ENCODE measurements at places on chromosomes 3 and 15.

DNA sequence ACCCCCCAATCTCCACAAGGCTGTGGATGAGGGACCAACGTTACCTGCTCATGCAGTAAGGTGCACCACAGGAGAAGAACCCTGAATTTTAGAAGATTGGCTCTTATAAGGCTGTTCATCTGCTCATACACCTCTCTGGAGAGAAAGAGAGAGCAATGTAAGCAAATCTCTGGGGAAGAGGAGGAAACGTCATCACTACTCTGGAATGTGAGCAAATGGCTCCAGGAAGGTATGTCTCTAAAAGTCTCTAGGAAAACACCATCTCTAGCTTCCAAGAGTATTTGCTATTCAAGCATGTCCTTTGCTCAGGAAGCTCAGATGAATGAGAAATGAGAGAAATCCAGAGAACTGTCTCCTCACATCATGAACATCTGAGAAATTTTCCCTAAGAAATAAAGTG, 235.4 kb downstream of the TBL1XR1 start:
- no peak for DNase-seq

- no peak for DNase-seq
Observed at GRCh38 chr3:102020735-102021134, 171.4 kb downstream of the NFKBIZ start.

DNA sequence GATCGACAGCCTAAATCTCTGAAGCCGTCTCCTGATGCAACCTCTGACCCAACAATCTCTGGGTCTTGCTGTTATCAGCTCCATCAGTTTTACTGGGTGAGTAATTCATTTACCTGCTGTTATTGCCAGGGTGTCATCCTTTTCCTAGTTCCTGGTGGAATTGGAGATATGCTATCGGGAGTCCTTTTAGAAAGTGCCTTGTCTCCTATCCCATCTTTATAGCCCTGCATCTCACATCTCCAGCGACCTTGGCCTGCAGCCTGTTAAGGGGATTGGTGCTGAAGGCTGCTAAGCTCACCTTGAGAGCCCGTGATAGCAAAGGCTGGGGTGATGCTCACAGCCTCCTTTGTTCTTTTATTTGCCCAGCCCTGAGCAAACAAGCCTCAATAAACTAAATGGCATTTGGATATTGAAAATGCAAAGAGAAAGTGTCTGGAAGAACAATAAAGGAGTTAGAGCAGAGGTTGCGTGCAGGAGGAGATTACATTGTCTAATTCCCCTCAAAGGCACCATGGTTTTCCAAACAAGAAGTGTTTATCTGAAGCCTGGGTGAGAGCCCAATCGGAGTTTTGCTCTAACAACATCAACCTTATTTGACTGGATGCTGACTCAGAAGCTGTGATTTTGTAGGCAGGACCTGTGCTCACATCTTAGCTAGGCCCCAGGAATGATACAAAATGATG, 101.8 kb downstream of the RPLP1 start:
- no peak for DNase-seq

DNA sequence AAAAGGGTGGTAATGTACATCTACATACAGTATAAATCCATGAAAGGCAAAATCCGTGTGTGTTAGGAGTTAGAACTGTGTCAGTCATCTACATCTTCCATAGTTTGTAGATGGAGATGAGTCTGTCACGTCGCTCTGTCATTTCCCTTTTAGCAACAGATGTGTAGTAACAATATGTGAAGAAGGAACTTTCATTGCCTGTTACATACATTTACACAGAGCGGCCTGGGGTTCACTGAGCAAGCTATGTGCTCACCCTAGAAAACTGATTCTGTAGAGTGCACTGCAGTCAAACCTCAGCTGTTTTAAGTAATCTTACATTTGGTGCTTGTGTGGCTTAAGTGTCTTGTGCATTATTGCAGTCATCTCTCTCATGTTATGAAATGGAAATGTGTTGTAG, 41.6 kb upstream of the AP3B2 start:
- DNase-seq: no peak

DNA sequence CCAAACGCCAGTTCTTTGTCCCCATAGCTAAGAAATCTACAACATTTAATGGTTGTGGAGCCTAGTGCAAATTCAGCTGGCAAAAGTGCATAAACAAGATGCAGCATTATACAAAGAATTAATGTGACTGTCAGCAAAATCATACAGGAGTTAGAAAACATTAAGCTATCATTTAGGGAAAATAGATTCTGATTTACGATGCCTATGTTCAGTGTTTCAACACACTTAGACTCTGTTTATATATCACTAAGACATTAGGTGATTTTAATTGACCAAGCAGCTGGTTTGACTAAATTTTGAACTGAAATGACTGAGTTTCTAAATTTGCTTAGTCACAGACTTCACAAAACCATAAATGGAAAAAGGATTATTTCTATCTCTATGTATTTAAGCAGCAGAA, 1076.8 kb downstream of the TBL1XR1 start:
- no peak for DNase-seq

DNA sequence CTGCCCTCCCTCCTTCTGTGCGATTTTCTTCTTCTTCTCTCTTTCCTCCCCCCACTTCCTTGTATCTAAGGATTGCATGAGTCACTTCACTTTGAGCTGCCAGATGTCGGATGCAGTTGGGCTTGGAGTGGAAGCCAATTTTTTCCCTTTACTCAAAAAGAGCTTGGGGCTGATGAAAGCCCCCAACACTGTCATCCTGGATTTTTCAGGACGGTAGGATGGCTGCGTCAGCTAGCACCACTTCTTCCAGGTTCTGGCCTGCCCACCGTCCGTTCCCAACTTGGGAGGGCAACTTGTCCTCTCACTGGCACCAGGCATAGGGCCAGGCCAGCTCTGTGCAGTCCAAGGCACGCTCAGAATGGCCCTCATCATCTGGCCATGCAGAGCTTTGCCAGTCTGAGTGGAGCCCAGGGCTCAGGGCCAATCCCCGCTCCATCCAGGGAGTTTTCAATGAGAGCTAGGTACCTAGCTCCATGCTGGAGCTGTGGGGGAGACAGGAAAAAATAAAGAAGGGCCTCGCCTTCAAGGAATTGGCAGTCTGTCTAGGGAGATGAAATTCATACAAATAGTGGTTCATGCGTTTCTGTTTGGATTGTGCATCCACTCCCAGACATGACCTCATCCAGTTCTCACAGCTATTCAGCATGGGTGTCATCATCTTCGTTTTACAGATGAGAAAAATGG, 47.7 kb upstream of the INSYN1 start:
- DNase-seq: no peak

- no peak for DNase-seq
Observed at GRCh38 chr15:88106074-88106473, 150.5 kb downstream of the NTRK3 start.

DNA sequence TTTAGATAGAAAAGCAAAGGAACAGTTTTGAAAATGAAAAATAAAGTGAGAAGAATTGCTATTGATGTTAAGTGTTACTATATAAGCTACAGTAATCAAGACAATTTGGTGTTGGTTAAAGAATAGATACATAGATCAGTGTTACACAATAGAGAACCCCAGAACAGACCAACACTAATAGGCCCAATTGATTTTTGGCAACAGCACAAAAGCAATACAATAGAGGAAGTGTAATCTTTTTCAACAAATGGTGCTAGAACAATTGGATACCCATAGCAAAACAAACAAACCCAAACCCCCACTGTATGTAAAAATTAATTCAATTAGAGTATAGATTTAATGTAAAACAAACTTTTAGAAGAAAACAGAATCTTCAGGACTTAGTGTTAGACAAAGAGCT, 61.8 kb downstream of the ATP11B start:
- DNase-seq: no peak

DNA sequence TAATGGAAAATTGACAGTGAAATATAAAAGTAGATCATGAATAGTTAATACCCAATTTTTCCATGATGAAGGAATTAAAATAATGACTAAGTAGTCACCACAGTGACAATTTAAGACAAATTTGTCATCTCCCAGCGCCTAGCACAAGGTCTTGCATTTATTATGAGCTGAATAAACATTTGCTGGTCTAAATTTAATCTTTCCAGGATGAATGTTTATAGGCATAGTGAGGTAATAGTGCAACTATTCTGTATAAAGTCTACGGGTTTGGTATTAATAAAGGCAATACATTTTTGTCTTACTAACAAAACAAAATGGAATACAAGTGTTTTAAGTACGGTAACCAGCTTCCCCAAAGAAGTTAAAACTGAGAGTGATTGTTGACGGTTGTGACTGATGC, 209.3 kb downstream of the CD47 start:
- no peak for DNase-seq

DNA sequence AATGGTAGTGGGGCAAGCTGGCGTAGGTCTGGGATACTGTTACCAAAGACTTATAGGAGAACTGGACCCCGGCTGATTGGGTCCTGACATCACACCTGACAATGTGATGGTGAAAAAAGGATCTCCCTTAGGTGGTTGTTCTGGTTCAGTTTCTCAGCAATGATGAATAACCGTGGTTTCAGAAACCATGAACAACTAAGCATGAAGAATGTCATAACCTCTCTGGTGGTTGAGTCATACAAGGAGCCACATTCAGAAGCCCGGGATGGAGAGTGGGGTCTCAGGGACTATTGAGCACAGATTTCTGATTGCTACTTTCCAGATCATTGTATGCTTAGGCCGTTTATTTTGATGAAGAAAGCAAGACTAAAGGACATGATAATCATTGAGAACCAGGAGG, 17.4 kb downstream of the GPR160 start:
- DNase-seq: peak; percentile 16

GRCh38 chr3:190396001-190396400, 8.0 kb downstream of the CLDN16 start:
- no peak for DNase-seq

DNA sequence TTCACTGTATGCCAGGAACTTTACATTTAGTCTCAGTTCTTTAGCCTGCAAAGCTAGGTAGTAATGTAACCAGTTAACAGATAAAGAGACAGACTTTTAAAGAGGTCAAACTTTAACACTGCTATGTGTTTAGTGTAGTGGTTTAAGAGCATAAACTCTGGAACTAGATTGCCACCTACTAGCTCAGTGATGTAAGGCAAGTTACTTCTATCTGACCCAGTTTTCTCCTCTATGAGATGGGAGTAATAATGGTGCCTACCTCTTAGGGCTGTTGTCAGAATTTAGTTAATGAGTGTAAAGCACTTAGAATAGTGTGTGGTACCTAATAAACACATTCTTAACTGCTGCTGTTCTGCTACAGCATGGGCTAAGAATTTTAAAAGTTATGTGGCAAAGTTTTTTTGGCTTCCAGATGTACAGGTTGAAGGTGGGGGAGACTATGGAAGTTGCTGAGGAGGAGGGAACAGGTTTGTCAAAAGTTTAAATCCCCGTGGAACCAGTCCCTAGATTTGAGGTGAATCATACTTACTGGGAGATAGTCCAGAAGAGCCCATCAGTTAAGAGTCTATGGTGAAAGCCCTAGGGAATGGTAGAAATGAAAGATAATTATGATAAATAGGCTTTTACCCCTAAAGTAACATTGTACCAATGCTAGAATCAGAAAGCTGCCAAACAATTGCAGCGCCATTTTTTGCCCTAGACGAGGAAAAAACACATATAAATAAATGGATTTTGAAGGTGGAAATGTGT, 13.9 kb downstream of the TSC22D2 start:
- DNase-seq: no peak

DNA sequence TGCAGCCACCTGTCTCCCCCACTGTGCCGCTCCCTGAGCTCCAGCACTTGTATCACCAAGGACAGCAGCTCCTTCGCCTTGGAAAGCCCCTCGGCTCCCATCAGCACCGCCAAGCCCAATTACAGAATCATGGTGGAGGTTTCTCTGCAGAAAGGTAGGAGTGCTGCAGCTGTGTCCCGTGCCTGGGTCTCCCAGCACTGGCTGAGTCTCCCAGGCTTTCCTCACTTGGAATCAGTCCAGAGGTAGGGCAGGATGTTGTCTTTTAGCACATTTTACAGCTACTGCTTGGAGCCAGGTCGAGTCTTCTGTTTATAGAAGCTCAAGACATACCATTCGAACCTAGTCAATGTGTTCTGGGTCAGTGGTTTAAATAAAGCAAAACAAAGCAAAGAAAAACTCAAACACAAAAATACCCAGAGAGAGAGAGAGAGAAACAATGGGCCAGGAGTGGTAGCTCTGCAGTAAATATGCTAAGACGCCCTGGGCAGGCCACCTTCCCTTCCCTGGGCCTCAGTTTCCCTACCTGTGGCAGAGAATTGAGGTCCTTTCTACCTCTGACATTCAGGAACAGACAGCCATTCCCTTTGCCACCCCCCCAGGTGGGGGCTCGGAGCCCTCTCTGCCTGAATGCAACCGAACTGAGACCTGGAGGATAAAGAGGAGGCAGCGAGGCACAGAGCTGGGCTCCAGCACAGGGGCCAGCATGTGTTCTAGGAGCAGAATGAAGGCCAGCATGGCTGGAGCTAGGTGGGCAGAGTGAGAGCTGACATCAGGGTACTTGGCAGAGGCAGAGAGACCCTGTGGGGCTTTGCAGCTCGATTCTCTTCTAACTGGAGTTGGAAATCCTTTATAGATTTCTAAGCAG, 44.1 kb downstream of the STARD5 start:
- DNase-seq: no peak

DNA sequence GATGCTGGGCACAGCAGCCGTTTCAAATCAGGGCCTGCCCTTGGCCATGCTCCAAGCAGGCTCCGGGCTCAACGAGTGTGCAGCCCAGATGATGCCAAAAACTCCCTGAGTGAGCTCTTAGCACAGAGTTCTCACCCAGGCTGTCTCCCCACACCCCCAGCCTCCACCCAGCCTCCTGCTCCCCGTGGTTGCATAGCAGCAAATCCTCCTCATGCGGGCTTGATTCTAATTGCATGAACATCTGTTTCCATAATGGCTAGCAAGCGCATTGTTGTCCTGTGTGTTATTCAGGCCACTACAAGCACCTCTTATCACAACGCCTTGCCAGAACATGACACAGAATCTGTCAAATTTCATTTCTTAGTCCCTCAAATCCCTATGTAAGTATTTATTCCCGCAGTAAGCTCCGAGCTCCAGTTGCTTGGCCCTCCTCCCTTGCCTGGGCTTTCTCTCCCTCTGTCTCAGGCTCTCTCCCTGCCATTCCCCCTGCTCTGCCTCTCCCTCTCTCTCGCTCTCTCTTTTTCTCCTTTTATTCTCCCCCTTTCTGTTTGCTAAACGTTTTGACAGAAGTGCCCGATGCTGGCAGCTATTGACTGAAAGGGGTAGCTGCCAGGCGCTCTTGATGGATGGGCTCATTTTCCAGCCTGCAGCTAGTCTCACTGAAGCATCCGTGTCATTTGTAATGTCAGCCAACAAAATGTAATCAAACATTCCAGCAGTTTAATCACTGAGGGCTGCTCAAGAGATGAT, 306.5 kb downstream of the IL20RB start:
- no peak for DNase-seq

DNA sequence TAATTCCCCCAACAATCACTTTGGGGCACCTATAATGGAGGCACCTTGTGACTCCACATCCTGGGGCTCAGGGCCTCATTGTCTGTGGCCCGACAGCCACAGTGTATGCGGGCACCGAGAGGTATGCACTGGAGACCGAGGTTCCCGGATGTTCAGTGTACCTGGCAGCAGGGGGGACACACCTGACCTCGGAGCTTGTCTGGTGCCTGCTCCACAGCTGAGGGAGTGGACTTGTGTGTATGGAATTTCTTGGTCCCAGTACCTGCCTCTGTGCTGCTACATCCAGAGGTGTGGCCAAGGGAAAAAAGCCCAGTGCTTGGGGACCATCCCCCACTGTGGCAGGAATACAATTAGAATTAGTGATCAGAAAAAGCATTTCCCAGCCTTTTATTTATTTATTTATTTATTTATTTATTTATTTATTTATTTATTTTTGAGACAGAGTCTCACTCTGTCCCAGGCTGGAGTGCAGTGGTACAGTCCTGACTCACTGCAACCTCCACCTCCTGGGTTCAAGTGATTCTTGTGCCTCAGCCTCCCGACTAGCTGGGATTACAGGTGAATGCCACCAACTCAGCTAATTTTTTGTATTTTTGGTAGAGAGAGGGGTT, 8.8 kb upstream of the AEN start:
- no peak for DNase-seq

- DNase-seq: no peak
Observed at GRCh38 chr3:169666076-169666375, 2.5 kb upstream of the MECOM start.
